Stimulated activated CD8-positive, alpha-beta memory T cell treated with anti-CD3 and anti-CD28 coated beads, Interleukin-7, amount 100 ng/mL, for 4 hours (primary cell): ENCODE measurements at places on chromosomes 5 and 9.

DNA sequence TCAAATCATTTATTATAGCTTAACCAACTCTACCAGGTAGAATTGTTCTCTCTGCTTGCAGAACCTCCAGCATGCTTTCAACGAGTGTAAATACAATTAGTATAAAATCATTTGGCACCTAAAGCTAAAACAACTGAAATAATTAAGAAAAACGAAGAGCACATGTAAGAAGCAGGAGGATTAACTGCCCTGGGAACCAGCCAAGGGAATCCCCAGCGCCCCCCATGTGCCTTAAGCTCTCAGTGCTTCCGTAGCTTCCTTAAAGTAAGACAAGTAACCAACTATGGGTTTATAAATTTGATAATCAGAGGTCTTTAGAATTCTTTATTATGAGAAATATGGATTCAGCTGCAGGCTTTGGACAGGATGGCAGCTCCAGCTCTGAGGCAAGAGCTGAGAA lies 402.4 kb downstream of the RAB3C start:
- DNase-seq, result no peak

- DNase-seq, result no peak
These were observed 2.8 kb downstream of the OR1L8 start for GRCh38 chr9:122580360-122580759.

DNA sequence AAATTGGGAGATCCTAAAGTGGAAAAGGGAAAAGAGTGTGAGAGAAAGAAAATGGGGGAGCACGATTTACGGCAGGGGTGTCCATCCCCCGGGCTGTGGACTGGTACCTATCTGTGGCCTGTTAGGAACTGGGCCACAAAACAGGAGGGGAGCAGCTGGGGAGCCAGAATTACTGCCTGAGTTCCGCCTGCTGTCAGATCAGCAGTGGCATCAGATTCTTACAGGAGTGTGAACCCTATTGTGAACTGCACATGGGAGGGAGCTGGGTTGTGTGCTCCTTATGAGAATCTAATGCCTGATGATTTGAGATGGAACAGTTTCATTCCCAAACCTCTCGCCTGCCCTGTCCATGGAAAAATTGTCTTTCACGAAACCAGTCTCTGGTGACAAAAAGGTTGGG lies 108.3 kb upstream of the ADAMTSL1 start:
- DNase-seq, result no peak

- no peak for DNase-seq
These were observed 2.6 kb downstream of the VLDLR start for GRCh38 chr9:2624051-2624682.

GRCh38 chr5:90915393-90915792 lies 356.8 kb downstream of the ADGRV1 start:
- DNase-seq, result no peak

DNA sequence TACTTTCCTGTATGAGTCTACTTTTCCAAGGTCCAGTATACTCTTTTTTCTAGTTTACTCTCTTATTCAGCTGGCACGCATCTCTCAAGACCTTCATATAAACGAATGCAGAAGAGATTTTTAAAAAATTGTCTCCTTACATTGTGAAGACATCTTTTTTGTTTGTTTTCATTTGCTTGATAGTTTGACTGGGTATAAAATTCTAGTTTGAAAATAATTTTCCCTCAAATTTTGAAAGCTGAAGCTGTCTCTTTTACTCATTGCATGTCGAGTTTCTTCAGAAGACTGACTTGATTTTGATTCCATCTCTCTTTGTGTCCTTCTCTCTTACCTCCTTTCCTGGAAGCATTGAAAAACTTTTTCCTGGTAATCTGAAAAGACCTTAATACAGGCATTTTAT lies 3.1 kb upstream of the PCDHB11 start:
- DNase-seq, result no peak

DNA sequence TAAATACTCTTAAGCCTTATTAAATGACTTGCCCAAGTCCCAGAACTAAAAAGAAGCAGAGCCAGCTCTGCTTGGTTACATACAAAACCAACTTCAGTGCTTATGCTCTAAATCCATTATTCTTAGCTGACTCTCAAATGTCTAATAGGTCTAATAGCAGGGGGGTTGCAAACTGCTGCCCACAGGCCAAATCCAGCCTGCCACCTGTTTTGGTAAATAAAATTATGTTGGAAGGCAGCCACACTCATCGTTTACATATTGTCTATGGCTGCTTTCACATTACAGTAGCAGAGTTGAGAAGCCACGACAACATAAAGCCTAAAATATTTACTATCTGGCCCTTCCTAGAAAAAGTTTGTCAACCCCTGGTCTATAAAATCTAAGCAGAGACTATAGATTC lies 69.0 kb downstream of the KLHL3 start:
- DNase-seq, result no peak

DNA sequence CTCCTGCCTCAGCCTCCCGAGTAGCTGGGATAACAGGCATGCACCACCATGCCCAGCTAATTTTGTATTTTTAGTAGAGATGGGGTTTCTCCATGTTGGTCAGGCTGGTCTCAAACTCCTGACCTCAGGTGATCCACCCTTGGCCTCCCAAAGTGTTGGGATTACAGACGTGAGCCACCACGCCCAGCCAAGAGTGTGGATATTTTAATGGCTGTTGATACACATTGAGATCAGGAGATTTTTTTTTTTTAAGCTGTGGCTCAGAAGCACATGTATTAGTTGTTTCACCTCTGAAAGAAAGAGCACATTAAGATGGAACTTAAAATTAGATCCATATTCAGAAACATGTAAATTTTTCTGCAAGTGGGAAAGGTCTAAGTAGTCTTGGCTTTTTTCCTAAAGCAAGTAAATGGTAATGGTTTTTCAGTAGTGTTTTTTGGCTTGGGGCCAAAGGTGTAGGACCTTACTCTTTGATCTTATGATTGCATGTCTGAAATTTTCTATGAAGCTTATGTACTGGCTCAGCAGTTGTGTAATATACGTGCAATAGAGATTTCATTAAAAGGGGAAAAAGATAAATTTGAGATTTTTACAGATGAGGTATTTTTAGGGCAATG lies 9.9 kb downstream of the RBM27 start:
- no peak for DNase-seq

DNA sequence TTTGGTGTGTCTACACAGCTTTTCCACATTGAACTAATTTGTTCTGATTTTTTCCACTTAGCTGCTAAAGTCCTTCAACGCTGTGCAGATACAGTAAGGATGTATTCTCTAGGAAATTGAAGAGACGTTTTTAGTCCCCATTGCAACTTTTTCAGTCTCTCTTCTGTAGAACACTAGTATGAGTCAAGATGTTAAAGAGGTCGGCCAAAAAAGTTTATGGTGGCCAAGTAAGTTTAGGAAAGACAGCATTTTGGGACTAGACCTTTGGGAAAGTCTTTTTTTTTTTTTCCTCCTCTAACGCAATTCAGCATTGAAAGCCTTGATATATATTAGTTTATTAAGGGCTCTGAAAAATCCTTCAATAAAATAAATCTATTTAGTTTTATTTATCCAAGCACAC lies 243.5 kb upstream of the FBXL7 start:
- no peak for DNase-seq

- DNase-seq, result no peak
These were observed 254.5 kb downstream of the ELAVL2 start for GRCh38 chr9:23571414-23572104.

DNA sequence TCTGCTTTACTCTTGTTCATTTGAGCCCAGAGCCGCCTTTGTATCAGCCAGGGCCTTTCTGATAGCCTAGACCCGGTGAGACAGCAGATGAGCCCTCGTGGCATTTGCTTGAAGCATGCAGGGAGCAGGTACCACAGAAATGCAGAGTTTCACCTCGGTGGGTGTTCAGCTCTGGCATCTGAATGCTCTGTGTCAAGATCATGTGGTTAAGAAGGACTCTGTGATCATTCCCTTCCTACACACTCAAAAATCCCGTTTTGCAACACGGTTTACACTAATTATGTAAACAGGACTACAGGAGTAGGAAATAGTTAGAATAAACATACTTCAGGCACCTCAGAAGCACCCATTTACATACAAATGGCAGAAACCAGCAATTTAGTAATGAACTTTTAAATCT lies 67.2 kb downstream of the MVB12B start:
- DNase-seq, result no peak

DNA sequence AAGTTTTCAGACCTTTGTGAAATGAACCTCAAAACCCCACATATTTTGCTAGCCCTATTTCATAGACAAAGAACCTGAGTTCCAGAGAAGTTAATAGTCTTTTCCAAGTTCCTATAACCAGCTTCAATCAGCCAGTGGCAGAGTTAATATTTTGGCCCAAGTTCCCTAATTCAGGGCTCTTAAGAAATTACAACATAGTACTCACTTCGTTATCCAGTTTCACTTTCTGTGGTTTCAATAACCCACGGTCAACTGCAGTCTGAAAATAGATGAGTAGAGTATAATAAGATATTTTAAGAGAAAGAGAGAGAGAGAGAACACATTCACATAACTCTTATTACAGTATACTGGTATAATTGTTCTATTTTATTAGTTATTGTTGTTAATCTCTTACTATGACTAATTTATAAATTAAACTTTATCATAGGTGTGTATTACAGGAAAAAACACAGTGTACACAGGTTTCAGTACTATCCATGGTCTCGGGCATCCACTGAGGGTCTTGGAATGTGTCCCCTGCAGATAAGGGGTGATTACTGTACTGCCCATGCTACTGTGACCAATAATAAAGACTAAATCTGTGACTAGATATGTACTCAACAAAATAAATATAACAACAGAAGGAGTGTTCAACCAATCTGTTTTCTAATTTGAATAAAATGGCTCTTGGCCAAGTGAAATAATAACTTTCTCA lies 9.3 kb upstream of the MYOT start:
- no peak for DNase-seq

DNA sequence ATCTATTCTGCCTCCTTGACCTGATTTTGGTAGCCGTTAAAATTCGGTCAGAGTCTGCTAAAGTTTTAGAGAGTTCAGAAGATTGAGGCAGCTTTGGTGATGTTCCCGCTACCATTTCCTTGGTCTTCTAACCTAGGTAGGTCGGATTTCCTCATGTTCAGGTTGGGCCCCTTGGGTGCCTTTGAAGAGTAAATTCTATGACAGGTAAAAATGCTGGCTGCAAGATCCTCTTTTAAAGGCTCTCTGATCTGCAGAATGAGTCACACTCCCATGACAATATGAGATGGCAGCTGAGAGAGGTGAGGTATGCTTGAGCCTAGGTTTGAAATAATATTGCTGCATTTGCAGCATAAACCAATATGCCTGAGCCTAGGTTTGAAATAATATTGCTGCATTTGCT lies 198.9 kb downstream of the TSSK1B start:
- DNase-seq, result no peak

DNA sequence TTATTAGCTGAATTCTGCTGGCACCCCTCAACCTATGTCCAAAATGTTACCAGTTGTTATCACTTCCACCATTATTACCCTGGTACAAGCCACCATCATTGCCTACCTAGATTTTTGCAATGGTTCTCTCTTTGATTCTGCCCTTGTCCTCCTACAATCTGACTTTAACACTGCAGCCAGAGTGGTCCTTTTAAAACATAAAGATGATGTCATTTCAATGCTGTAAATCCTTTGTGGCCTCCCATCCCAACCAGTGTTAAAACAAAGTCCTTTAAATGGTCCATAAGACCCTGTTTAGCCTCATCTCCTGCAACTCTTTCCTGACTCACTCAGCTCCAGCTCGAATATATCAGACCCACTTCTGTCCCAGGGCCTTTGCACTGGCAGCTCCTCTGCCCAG lies 54.9 kb upstream of the FSTL4 start:
- no peak for DNase-seq

DNA sequence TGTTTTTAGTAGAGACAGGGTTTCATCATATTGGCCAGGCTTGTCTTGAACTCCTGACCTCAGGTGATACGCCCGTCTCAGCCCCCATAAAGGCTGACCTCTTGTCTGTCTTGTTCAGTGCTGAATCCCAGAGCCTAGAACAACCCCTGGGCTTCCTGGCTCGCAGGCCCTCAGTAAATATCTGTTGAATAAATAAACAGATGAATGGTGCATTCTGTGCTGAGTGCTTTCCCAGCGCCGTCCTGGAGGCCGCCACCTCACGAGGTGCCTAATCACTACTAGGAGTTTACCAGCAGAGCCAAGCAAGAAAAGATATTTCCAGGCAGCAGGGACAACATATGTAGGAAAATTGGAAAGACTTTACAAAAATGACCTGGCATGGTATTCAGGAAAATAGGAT lies 88.5 kb downstream of the SNX24 start:
- DNase-seq, result no peak

GRCh38 chr9:89594811-89595550 lies 9.8 kb upstream of the GADD45G start:
- no peak for DNase-seq

DNA sequence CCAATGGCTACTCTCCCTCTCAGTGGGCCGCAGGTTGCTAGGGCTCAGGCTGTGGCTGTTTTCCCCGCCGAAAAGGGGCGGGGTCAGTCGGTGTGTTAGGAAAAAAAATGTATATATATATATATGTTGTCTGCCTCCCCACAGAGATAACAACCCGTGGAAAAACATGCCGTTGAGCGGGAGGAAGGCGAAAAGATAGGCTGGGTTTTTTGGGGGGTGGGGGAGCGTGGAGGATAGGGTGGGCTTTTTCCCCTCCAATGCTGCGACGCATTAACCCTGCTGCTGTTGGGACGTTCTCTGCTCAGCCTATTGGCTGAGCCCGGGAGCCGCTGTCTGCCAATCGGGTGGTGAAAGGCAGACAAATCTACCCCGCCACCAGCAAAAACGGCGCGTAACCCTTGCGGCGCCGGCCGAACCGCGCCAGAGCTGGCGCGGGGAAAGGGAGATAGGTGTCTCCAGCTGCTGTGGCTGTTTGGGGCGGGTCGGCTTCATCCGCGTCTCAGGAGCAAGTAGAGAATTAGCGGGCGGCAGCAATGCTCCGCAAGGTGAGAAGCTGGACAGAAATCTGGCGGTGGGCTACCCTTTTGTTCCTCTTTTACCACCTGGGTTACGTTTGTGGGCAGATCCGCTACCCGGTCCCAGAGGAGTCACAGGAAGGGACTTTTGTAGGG lies at the start of gene PCDHGC4:
Gene PCDHGC4, plus strand, starts transcription at position 390 of the 671 bp plus-strand sequence. Its CDS starts 144 bp downstream, at position 534.
- no peak for DNase-seq

DNA sequence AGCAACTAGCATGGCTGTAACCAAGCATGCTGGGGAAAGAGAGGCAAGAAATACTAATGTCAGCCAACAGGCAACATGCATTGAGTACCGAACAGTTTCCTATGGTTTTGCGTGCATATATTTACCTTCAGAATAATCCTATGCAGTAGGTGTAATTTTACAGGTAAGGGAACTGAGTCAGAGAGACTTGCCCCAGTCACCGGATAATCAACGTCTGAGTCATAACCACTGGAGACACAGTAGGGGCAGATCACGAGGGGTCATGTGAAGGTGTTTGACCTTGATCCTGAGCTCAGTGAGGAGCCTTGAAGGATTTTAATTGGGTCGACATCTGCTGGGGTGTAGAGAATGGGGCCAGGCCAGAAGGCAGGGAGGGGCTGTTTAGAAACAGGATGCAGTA lies 13.4 kb upstream of the TSC1 start:
- DNase-seq, result no peak

GRCh38 chr9:127509955-127510299 lies 58.6 kb downstream of the LRSAM1 start:
- DNase-seq, result no peak
